ENCODE measurements at places on chromosomes 6 and 20.

DNA sequence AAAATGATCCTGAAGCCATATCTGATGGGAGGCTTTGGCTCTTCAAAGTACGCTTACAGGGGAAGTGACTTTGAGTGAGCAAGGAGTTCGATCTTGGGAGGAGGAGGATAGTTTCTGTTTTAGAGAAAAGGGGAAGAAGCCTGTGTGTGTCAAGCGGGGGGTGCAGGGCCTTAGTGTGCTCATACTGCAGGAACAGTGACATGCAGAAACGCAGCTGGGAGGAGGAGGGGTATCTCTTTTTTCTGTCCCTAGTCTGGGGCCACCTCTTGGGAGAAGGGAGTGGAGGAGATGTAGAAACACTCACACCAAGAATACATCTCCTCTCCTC lies 19.8 kb downstream of the SIRPD start:
- DNase-seq, result no peak

DNA sequence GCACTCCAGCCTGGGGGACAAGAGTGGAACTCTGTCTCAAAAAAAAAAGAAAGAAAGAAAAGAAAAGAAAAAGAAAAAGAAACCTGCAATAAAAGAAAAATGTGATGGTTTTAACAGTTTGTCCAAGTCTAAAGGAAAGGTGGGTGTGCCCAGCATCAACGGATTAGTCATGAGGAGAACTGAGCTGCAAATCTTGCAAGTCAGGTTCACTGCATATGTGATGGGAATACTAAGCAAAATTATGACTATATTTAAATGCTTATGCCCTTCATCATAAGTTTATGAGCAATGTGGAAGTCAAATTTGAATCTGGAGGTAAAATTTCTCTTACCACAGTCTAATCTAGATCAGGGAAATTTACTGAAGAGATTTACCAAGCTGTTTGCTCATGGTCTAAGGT lies 13.1 kb upstream of the CDK19 start:
- no peak for DNase-seq

DNA sequence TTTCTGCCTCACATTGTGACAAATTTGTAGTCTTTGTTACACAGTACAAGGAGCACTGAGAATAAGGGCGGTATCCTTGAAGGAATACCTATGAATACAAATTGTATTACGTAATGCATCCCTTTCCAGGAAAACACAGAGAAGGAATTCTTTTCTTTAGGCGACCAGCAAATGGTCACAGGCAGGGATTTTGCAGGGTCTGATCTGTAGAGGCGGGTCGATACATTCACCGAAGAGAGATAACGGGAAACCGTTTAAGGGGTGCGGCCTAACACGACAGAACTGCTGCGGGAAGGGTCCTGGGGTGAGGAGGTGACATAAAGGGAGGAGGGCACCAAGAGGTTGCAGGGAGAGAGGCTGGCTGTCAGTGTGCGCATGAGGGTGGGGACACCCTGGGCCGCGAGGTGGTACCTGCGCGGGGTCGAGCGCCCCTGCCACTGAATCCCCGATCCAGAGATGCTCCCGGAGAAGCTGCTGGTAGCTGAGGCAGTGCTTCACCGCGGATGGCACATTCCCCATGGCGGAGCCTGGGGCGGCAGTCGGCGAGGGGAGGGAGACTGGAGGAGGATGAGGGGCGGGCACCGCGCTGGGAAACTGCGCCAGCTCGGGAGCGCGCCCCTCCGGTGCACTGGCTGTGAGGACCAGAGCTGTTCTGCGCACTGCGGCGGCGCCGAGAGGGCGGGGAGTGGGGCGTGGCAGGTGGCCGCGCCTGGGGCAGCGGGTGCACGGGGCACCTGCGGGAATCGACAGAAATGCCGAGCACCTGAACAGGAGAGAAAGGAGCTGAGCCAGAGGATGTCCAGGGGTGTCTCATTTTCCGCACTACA lies at the start of gene HMGCLL1:
Gene HMGCLL1, minus strand, starts transcription at position 656 of the 827 bp plus-strand sequence. Its CDS starts 137 bp downstream, at position 519.
- DNase-seq, result no peak

DNA sequence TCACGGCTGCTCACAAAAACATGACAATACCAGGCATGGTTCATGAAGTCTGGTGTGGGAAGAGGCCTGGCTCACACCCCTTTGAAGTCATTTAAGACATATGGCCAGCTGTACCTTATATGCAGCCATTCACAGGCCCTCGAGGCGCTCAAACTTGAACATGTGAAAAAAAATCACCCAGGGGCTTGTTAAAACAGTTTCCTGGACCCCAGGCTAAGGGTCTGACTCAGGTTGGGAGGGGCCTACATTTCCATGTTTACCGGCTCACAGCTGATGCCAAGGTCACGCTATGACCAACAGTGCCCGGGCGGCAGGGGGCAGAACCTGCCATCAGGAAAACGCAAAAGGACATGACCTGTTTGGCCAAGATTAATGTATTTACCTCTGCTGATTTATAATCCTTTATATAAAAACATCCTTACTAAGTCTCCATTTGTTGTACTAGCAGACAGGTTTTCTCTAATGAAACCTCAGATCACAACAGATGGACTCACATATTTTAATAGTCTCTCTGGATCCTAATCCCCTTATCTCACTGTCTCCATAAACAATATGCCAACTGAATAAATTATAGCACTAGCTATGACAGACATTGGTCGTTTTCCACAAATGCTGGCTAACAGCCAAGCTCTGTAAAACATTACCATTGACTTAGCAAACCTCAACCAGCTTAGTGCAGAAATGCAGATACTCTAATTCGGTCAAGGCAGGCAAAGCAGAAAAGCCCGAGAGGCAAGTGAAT lies 19.9 kb downstream of the EZR start:
- no peak for DNase-seq

All from activated CD4-positive, CD25-positive, alpha-beta regulatory T cell (primary cell).